Skin of body (tissue), 3 donors: ENCODE measurements at places on chromosomes 3 and 15. TPM values are rescaled to one million over a fixed set of nuclear protein-coding genes. Genes with fewer than 3 reads are reported as not detected.

CSPG5 gene
- 1.2 TPM for total RNA-seq

GPR149 gene
- not detected for total RNA-seq

MFN1 gene
- 96.2 TPM for total RNA-seq

CYP1A2 gene
- 0.10 TPM for total RNA-seq

CAV3 gene
- total RNA-seq, result 16.4 TPM

ROPN1 gene
- total RNA-seq, result 0.69 TPM

CIAO2A gene
- 57.0 TPM for total RNA-seq

UTS2B gene
- total RNA-seq, result 0.39 TPM

GABRR3 gene
- not detected for total RNA-seq

WDR49 gene
- 0.49 TPM for total RNA-seq

PARP15 gene
- total RNA-seq, result 0.99 TPM

ZMAT3 gene
- 4.7 TPM for total RNA-seq

CXCR6 gene
- 0.39 TPM for total RNA-seq

UNC45A gene
- total RNA-seq, result 45.0 TPM

CLEC3B gene
- 54.6 TPM for total RNA-seq

OR5K2 gene
- total RNA-seq, result not detected

MEX3B gene
- total RNA-seq, result 14.9 TPM

SCN11A gene
- total RNA-seq, result 1.9 TPM

C3orf80 gene
- not detected for total RNA-seq

FBN1 gene
- 480 TPM for total RNA-seq

SH2D7 gene
- not detected for total RNA-seq

MRPS25 gene
- total RNA-seq, result 19.0 TPM

SQOR gene
- total RNA-seq, result 26.1 TPM

GOLGA8R gene
- 8.3 TPM for total RNA-seq

GALNT15 gene
- total RNA-seq, result 2.5 TPM

AMT gene
- 6.7 TPM for total RNA-seq

JAGN1 gene
- 16.3 TPM for total RNA-seq

CLRN1 gene
- not detected for total RNA-seq

C3orf85 gene
- not detected for total RNA-seq

CILP gene
- 24.4 TPM for total RNA-seq

PRTG gene
- 1.5 TPM for total RNA-seq

GAP43 gene
- total RNA-seq, result 1.3 TPM

HDC gene
- total RNA-seq, result 5.7 TPM

TMCO5A gene
- not detected for total RNA-seq
